NCI-H1092 (cell line): ENCODE measurements at places on chromosomes 16 and 17.

- DNase-seq, result no peak
Measured at GRCh38 chr17:5536866-5537650, 47.3 kb downstream of the NLRP1 start.

DNA sequence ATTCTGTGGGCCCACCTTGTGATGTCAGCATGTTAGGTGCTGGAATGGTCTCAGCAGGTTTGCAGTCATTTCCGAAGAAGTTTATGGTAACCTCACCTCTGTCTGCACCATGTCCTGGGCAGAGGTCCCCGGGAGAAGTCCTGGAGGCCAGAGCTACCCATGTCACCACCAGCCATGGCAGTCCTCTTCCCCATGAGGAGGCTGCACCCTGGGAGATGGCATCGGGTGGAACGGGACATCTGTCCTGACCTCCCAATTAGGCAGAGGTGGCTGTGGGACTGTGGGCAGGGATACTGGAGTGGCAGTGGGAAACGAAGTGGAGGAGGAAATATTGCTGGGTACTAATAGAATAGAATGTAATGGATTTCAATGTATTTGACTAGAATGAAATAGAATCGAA is 511.8 kb upstream of the WSB1 start:
- no peak for DNase-seq

DNA sequence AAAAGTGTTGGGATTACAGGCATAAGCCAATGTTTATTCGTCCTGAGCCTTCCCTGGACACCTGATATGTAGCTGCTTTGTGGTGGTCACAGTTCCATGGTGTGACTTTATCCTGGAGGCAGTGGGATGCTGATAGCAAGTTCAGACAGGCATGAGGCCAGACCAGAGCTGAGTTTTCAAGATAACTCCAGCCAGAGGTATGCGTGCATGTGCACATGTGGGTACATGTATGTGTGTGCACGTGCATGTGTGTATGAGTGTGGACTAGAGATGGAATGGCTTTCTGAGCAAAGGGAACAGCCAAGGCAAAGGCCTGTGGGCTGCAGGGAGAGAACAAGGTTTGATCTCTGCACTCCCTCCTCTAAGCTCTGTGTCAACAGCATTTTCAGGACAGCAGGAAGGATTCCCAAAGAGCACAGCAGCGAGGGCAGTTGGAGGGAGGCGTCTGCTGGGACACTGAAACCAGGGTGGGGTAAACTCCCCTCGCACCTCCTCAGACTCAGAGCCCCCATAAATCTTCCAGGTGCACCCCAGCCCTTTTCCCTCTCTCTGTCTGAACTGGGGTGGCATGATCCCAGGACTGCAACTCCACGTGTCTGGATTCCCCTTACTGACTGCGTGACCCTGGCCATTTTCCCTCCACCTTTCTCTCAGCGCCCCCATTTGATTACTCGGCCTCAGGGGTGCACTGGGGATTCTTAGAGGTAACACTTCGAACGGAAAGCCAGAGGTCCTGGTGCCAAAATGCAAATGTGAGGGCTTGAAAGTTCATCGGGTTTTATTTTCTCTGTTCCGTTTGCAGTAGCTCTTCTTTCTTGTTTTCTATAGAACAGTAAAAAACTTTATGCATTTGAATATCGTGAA is 15.3 kb downstream of the NLRC5 start:
- DNase-seq, result no peak

DNA sequence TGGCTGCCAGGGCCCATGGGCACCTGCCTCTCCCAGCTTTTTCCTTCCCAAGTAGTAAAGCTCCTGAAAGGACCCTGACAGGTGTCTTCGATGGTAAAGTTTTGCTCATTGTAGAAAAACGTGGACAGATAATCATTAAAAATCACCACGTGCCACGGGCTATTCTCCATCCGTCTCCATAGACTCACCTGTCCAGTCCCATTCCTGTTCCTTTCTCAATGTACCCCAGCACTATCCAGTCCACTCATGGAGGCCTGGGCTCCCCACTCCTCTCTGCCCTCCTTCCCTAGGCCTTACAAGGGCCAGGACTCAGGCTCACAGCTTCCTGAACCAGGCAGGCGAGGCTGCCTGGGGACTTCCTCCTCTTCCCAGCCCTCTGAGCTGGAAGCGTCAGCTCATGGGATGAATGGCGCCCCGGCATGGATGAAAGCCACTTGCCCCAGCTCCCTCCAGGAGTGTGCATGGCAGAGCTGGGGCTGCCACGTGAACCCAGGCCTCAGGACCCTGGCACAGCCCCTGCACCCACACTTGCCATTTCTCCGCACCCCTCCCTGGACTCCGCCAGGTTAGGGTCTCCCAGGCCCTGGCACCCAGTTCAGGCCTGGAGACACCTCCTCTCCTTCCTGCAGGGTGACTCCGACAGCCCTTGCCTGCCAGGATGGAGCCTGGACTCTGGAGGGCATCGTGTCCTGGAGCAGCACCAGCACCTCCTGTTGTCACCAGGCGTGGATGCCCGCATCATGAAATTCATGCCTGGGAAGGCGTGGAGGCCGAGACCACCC is 8.8 kb downstream of the CTRB1 start:
- DNase-seq, result no peak

DNA sequence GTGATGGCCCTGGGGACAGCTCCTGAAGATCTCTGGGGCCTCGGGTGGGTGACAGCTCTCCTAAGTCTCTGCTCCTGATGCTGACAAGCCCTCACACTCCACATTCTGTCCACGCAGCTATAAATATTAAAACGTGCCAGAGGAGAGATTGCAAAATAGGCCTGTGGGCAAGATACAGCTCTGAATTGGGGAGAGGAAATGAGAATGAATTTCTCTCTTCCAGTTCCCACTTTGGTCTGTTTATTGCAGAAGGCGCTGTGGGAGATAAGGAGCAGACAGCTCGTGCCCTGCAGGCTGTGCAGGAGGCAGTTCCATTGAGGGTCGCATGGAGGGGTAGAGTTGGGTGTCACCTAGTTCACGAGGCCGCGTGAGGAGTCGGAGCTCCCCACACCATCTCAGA is 87.5 kb upstream of the SDK2 start:
- no peak for DNase-seq

GRCh38 chr17:37693328-37693727 is 50.1 kb upstream of the DDX52 start:
- no peak for DNase-seq

GRCh38 chr16:6481894-6482293 is 850.8 kb upstream of the RBFOX1 start:
- DNase-seq, result no peak

GRCh38 chr16:50881331-50881830 is 139.5 kb downstream of the CYLD start:
- no peak for DNase-seq

DNA sequence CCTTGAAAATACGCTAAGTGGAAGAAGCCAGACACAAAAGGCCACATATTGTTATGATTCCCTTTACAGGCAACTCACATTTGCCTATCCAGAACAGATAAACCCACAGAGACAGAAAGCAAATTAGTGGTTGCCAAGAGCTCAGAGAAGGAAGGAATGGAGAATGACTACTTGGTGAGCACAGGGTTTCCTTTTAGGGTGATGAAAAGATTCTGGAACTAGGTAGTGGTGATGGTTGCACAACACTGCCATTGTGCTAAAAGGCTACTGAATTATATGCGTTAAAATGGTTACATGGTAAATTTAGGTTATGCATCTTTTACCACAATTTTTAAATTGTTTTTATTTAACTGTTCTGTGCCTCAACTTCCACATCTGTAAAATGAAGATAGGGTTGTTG is 4.4 kb downstream of the COPRS start:
- DNase-seq, result no peak

- no peak for DNase-seq
Measured at GRCh38 chr17:14997290-14997689, 267.8 kb downstream of the PMP22 start.

GRCh38 chr17:57151798-57152197 is 66.8 kb downstream of the AKAP1 start:
- DNase-seq, result no peak

DNA sequence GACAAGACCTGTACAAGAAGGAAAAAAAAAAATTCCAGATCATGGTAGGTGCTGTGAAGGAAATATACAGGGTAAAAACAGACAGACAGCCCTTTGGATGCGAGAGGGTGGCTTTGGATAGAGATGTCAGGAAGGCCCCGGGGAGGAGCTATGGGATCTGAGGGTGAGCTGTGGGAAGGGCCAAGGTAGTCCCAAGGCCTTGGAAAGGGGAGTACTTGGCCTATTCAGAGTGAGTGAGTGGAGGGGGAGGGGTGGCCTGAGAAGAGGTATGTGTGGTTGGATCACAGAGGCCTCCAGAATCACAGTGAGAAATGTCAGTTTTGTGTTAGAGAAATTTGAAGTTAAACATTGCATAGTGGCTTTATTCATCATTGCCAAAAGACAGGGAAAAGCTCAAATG is 31.2 kb upstream of the AKTIP start:
- no peak for DNase-seq

DNA sequence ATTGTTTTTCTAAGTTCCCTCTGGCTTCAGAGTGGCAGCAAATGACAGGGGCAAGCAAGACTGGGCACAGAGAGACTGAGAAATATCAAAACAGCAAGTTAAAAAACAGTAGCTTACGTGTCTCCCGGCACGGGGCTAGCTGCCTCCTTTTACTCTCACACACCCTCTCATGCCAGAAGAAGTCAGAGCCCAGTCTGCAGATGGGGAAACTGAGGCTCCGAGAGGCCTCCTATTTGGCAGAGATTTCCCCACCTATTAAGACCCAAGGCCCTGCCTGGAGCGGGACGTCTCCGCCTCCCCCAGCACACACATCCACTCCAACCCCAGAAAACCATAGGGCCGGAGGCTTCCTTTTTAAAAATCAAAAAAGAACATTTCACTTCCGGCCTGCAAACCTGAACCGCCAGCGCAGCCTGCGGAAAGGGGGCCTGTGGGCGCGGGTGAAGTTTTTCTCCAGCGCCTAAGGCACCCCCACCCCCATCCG is 832 bp downstream of the CARHSP1 start:
- DNase-seq, result no peak

DNA sequence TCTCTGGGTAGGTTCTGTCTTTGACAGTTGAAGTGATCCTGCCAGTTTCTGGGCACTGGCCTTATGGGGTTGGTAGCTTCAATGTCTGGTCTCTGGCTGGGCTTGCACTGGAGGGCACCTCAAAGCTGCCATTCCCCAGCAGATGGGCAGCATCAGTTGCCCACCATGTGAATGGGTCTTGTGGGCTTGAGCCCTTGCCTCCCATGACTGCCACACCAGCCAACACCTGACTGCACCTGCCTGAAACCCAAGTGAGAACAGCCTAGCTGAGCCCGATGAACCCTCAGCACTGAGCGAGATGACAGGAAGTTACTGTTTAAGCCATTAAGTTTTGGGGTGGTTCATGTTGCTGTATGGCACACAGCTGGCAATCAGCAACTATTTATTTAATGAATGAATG is 69.1 kb upstream of the AXIN2 start:
- no peak for DNase-seq

GRCh38 chr17:74430385-74430705 is 1.5 kb upstream of the GPRC5C start:
- no peak for DNase-seq

DNA sequence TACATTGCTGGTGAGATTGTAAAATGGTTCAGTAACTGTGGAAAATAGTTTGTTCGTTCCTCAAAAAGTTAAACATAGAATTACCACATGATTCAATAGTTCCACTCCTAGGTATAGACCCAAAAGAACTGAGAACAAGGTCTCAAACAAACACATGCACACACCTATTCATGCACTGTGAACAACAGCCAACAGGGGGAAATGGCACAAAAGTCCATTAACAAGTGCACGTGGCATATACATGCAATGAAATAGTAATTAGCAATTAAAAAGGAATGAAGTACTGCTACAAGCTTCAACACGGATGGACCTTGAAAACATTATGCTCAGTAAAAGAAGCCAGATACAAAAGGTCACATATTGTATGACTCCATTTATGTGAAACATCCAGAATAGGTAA is 23.8 kb downstream of the SDK2 start:
- no peak for DNase-seq

- no peak for DNase-seq
Measured at GRCh38 chr16:68228652-68229051, 7.3 kb downstream of the ESRP2 start.

- DNase-seq, result no peak
Measured at GRCh38 chr17:41184480-41184961, at the start of gene KRTAP4-1. Gene KRTAP4-1 (minus strand): TSS chr17:41184911. CDS start chr17:41184854, 57 bp downstream.

DNA sequence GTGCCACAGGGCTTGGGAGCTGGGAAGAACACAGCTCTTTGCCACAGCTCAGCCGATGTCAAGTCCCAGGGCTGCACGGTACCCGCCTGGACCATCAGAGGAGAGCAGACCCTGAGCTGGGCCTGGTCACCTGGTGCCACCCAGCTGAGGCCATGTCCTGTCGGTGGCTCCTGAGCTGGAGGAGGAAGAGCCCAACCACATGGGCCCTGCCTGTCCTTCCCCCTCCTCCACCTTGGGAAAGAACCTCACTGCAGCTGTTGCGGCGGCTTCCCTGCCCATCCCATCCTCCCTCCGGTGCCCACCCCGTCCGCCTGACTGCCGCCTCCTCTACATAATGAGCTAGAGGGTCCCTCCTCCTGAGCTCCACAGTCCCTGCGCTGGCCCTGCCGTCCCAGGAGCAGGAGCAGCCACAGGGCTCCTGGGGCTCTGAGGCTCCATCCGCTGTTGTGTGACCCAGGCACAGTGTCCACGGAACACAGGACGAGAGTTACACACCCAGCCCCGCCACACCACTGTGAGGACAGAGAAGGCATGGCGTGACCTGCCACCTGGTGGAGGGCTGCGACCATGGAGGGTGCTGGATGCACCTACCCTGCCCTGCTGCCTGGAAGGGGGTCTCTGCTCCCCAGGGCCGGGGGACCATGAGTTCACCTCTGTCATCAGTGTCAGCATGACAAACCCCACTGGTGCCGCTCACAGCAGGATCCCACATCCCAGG is 21.4 kb upstream of the CHMP6 start:
- peak; percentile 50 for DNase-seq

- no peak for DNase-seq
Measured at GRCh38 chr17:1997289-1997926, 27.7 kb downstream of the RTN4RL1 start.

GRCh38 chr17:57424777-57425188 is 168.5 kb downstream of the MSI2 start:
- no peak for DNase-seq

DNA sequence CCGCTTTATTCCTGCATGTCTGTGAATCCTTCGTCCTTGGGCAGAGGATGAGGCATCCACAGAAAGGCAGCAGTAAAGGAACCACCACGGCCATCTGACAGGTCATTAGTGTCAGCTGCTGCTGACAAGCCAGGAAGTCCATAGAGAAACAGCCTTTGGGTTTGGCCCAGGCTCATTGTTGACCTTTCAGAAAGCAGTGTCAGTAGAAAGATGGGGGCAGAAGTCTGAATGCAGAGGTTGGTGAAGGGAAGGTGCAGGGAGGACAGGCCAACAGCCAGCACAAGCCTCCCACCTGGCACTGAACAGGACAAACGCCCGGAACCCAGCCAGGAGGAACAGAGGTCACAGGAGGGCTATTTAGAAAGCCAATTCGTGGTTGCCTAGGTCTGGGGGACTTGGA is 105.8 kb downstream of the VAT1L start:
- DNase-seq, result no peak

GRCh38 chr17:28142305-28142704 is 99.8 kb downstream of the NLK start:
- no peak for DNase-seq
